ENCODE measurements at places on chromosomes 12 and 14.
A peak's percentile ranks its signal among the peaks of the same experiment; 100 is the strongest.

DNA sequence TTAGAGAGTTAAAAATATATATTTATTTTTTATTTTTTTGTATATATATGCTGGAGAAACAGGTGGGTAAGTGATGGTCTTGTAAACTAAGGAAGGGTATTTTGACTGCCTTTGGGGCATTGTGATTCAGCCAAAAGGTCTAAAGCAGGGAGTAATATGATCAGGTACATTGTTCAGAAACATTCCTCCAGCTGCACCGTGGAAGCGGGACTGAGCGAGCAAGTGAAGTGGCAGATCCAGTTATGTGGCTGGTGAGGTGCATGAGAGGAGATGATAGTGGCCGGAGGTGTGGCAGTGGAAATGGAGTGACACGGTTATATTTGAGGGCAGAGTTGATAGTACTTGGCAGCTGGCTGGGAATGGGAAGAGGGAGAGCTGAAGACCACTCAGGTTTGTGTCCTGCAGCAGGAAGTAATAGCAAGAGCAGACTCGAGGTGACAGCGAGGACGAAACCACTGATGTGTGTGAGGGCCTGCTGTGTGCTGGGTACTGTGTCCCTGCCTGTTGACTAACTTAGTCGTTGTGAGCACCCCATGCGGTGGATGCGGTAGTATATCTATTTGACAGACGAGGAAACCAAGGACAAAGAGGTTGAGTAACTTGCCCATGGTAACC is 39.2 kb downstream of the EID3 start:
- DNase-seq: no peak

DNA sequence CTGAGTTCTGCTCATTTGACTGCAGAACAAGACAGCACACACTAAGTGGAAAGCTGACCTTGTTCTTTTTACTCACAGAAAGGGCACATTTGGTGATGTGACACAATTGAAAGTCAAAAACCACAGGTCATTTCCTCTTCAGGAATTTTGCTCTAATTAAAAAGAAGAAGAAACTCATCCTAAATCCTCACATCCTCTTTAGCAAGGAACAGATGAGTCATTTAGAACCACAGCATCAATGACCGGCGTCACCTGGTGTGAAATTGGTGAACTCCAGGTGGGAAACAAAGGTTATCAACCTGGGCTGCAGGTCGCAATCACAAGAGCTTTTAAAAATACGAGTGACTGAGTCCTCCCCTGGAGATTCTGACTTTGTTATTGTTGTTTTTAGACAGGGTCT is 2.9 kb upstream of the RNU6-8 start:
- DNase-seq: no peak

DNA sequence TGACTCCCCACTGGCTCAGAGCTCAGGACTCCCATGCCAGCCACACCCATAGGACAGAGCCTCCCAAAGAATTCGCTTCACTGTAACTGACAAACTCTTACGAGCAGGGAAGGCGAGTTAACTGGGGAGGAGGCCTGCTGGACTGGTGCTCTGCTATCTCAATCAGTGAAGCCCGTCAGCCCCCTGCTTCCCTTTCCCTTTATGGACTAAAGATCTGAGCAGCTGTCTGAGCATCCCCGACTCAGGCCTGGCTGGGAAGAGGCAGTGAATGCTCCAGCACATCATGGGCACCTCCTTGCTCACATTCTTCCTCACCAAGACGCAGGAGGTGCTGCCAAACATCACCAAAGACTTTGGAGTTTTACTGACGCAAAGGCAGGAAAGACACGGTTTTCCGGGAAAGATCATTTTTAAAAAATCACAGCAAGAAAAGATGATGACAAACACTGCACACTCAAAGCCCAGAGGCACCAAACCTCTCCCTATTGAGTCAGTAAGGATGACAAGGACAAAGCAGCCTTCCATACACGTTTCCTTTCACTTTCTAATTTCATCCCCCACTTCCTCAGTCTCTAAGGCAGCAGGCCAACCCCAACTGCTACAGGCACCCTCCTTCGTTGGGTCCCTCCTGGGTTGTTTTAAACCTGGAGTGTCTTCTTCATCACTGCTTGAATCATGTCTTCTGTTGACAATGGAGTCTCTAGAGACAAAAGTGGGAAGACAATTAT is 45.0 kb upstream of the P2RX7 start:
- DNase-seq: no peak

DNA sequence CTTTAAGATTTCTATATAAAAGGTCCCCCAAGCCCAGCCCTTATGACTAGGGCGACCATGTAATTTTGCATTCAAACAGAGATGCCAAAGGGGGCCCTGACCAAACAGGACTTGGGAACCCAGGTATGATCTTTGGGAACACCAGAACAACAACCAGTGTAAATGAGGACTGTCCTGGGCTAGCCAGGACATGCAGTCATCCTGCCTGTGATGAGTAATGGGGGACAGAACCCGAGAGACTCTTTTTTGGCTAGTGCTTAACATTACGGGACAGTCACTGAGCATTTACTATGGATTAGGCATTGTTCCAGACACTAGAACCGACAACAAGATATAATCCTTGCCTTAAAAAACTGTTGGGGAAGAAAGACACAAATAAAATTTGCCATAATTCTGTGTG is 337.3 kb downstream of the CACNA1C start:
- no peak for DNase-seq

DNA sequence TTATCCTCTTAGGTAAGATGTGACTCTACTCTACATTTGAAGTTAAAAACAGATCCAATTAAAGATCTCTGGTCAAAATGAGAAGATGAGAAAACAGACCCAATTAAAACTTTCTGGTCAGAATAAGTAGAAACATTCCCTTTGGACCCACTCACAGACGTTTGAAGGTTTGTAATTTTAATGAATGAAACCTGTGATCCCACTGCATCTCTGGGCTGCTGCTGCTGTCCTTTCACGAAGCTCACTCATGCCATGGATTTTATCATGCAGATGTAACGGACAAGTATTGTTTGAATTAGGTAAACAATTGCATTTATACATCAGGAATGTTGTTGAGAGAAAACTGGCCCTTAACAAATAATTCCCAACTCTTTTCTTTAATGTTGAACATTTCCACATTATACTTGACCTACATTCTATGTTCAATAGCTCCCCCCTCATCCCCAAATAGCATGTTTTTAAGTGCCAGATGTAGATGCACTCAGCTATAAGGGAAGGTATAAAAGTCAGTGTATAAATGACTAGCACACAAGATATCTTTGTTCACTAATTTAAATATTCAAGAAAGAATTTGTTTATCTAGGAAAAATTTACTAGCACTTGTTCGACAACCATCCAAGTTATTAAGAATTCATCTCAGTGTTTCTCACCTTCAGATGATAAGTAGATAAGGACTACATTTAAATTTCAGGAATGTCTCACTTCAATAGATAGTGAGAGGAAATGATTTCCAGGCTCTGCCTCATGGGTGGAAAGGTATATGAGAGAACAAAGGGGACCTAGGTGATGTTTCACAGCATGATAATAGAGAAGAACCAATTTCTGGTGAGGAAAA is 202.3 kb upstream of the LMNTD1 start:
- DNase-seq: no peak

DNA sequence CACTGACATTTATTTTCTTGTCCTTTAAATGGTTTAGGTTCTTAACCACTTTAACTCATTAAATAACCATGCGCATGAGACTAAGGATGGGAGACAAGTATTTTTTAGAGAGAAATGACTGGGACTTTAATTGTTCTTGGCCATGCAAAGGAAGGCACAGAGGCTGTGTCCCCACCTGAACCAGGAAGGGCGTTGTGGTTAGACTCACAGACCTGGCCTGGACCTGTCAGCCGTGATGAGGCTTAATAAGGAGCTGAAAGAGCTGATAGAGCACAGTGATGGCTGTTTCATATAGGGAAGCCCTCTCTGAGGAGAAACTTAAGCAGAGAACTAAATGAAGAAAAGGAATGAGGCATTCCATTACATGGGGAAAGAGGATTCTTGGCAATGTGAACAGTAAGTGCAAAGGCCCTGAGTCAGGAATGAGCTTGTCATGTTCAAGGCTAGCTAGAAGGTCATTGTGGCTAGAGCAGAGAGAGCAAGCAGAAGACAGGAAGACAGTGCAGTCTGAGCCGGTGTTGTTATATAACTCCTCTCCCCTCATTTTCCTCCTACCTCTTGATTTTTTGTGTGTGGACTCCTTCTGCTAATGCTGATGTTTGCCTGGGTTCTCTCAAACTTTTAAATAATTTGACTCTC is 74.4 kb upstream of the ANO4 start:
- DNase-seq: no peak

DNA sequence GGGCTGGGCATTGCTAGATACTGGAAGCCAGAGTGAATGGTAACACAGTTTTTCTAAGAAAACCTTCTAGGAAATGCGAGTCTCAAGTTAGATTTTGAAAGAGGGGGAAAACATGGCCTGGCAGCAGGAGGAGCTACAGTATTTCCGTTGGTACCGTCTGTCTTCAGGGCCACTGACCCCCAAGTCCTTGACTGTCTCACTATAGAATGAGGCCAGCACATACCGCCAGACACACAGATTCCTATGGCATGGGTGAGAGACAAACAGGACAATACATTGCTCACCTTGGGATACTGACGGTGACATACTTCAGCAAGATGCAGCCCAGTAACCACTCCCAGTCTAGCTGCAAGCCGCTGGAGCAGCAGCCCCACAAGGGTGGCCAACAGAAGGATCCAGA is 21.7 kb downstream of the SLC11A2 start:
- no peak for DNase-seq

GRCh38 chr12:120725151-120725658 is 421 bp upstream of the ACADS start:
- DNase-seq: no peak

DNA sequence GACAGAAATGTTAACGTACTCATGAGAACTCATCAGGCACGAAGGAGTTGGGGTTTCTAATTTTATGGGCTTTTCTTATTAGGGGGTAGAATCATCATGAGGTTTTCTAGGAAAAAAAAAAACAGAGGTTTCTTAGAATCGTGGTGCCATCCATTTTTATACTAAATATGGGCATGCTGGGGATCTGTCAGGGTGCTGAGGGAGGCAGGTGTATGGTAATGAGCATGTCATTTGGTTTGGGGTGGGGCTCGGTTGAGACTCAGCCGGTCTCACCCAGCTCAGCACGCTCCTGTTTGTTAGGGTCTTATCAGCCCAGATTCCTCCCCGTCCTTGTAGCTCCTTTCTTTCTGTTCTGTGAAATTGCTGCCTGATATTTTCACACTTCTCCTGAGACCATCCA is 98.2 kb downstream of the DICER1 start:
- no peak for DNase-seq

GRCh38 chr14:70655110-70655826 is 13.6 kb downstream of the TTC9 start:
- DNase-seq: peak; percentile 40

GRCh38 chr14:70828188-70828587 is 18.9 kb upstream of the MAP3K9 start:
- no peak for DNase-seq

DNA sequence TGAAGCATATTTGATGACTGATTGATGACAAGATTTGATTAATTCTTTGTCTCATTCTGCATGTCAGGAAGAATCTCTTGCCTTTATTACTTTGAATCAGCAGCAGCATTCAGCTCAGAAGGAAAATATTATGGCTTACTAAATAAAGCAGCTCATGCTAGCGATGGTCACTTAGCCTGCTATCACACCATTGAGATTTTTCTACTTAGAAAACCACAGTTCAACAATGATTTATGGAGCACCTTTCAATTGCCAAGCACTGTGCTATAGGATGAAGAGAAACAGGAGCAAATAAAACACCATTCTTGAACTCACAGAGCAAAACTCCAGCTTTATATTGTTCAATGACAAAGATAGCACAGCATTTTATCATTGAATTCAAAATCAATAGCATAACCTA is 197.7 kb downstream of the CPNE8 start:
- DNase-seq: no peak

DNA sequence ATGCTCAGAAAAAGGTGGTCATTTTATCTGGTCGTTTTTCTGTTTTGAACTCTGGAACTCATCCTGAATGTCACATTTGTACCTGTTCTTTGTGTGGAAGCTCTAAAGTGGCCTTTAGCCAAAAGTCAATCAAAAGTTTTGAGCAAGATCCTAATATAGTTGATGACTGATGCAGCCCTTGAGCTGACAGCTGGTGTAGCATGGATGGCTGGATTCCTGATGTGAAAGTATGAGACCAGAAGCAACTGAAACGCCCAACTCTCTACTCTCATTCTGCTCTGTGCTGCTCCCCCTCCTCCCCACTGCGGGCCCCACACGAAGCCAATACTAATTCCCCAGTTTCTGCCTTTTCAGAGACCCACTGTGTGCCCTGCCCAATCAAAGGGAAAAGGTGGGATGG is 10.3 kb upstream of the MYH7 start:
- no peak for DNase-seq

DNA sequence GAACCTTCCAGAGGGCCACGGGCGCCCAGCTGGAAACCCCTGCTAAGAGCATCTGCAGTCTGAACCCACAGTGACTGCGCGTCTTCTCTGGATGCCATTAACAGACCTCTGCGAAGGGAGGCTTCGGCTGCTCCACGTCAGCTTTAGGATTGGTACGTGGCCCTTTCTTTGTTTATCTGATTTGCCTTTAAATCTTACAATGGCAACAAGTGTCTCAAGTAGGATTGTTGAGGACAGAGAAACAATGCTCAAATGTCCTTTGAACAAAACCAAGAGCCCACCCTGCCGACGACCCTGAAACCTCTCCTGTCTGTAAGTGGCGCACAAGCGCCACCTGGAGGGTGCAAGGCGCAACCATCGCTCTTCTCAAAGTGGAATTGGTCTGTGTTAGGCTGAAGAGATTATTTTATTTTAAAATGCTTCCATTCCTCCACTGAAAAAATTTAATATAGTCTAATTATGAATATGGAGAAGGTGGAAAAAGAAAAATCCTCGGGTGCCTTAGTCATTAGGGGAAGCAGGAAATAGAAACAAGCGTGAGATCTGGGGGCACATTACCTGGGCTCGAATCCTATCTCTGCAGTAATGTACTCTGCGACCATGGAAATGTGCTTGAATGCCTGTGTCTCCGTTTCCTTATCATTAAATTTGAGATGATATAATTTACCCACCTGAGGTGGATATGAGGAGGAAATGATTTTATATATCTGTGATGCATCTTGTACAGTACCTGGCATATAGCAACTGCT is 82.6 kb upstream of the PTPRB start:
- DNase-seq: no peak

DNA sequence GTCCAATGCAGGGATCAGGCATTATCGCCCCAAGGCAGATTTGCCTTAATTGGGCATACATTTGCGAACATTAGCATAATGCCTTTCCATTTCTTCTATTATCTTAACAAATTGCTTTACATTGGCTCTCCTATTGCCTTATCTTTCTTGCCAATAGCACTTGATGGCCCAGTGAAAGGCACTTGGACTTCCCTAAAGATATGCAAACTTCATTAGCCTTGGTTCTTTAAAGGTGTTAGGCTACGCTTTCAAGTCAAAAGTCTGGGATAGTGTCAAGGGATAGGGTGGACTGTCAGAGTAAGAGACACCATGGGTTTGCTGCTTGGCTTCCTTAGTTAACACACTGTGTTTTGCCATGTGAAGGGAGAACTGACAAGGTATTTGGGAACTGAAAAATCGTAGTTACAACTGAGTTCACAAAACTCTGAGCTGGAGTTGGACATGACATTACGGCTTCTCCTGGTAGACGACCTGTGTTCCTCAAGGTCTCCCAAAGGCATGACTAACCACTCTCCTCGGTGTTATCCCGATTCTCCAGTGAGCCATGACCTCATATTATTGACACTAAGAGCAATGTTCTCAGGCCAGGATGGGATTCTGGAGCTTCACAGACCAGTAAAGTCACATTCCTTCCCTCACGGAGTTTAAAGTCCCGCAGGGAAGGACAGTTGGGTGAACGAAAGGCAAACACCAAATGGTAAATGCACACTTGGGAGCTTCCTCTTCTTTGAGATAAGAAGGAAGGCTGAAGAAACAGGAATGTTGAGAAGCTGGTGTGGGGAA is 65.2 kb downstream of the TBC1D30 start:
- no peak for DNase-seq

GRCh38 chr14:28774764-28775735 is 8.5 kb downstream of the FOXG1 start:
- no peak for DNase-seq
